Caki2 (cell line): ENCODE measurements at places on chromosomes 7 and 10. TPM values are rescaled to one million over a fixed set of nuclear protein-coding genes. Genes with fewer than 3 reads are reported as not detected.

GRCh38 chr7:87882151-87882937 is 6.1 kb downstream of the DBF4 start:
- no peak for DNase-seq

- DNase-seq: no peak
Observed at GRCh38 chr7:30838008-30838407, 66.8 kb downstream of the MINDY4 start.

DNA sequence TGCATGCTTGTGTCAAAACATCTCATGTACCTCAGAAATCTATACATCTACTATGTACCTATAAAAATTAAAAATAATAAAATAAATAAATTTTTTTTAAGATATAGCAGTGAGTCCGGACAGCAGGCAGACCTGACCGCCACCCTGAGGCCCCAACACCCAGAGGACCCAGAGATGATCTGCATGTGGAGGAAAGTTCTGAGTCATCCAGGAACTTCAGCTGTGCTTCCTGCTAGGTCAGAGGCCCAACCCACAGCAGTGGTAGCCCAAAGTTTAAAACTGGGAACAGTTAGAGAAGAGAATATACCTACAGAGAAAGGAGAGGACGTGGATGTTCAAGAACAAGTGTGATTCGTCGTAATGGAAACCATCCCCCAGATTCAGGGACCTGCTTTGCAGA is 683.7 kb upstream of the NRP1 start:
- no peak for DNase-seq

The FGFR2 gene
- total RNA-seq: 7.4 and 13.5 TPM in 2 replicates

DNA sequence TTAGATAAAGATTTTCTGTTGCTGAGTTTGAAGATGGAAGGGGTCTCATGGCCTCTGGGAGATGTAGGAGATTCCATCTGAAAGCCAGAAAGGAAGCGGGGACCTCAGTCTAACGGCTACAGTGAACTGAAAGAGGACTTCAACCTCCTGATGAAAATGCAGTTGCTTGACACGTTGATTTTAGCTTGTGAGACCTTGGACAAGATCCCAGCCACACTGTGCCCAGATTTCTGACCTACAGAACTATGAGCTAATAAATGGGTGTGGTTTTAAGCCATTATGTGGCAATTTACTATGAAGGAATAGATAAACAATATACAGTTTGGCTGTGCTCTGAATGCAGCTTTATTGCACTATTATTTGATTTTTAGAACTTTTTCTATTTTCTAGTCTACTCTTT is 342.3 kb upstream of the SEMA3D start:
- DNase-seq: no peak

DNA sequence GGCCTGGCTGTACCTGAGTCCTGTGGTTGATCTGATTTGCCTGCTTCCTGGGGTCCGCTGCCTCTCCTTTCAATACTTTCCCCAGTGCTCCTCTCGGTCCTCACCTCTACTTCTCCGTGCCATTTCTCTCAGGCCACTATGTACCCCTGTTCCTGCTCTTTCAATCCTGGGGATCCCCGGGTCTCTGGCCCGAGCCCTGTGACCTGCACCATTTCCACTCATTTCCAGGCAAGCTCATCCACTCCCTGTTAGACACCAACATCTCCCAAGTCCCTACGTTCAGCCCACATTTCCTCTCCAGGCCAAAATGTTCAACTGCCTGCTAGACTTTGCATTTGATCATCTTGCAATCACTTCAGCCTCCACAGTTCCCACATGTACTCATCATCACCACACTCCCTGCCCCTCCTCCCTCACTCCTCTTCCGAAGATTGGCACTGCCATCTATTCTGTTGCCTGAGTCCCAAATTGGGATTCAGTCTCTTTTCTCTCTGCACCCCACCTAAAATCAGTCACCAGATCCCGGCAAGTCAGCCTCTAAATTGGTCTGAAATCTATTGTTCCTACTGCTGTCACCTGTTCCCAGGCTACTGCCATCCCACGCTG is 34.4 kb upstream of the ZMIZ1 start:
- DNase-seq: no peak
